Lung (tissue), 17 donors: ENCODE measurements at places on chromosomes 6 and 20.

- H3K4me3 ChIP-seq, result no peak overlapping the region
- no peak for DNase-seq
- no peaks in the 10 kb centered on the region for H3K27me3 ChIP-seq
- no peak overlapping the region for H3K27ac ChIP-seq
- no peaks in the 10 kb centered on the region for H3K4me1 ChIP-seq
- H3K36me3 ChIP-seq, result peaks cover 2% of the 10 kb centered on the region
These were observed 7.9 kb upstream of the MAPRE1 start for GRCh38 chr20:32811886-32812285.

DNA sequence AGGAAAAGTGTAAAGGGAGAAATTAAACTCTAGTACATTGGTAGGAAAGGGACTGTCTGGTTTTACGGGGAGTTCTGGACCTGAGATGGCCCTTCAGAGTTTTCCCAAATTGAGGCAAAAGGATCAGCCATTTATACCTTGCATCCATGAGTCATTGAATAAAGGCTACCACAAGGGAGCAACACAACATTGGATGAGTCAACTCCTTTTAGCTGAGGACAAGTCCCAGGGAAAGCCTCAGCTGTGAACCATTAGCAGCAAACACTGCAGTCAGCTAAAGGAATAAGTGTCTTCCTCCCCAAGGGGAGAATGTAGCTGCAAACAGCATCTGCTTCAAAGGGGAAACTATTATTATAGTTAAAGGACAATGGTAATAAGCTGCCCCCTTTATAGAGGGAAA, 468.7 kb upstream of the ID4 start:
- H3K36me3 ChIP-seq, result no peaks in the 10 kb centered on the region
- no peak overlapping the region for H3K27ac ChIP-seq
- no peak overlapping the region for H3K4me3 ChIP-seq
- no peaks in the 10 kb centered on the region for H3K27me3 ChIP-seq
- no peak for DNase-seq

DNA sequence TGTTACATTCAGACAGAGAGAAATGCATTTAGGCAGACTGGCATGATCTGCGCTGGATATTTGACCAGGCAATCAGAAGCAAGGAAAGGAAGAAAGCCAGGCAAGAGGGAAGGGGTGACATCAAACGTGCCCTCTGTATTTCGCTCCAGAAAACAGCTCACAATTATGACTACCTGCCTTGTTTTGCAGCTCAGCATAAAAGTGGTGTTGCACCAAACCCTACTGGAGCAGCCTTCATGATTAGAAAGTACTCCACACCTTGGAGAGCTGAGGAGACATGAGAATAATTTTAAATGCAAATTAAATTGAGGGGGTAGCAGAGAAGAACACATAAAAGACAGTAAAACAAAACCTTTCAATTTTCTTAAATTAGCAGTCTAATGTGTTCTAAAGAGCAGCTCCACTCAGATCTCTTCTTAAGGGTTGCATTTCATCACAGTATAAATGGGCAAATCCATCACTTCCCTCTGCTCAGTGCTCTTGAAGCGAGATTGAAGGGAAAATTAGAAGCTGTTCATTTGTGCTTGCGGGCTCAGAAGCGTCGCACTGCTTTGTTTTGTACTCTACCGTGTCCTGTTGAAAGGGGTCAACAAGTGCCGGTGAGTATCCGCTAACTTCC, at the start of gene PHACTR1:
PHACTR1 (plus strand) TSS at position 470 of the 619 bp plus-strand sequence.
- no peak within 1 kb of the TSS for H3K27ac ChIP-seq
- H3K4me3 ChIP-seq, result no peak within 1 kb of the TSS
- no peak for DNase-seq
- no peaks in the 10 kb centered on the region for H3K36me3 ChIP-seq
- H3K27me3 ChIP-seq, result no peaks in the 10 kb centered on the region
- no peaks in the 10 kb centered on the region for H3K4me1 ChIP-seq

- H3K4me1 ChIP-seq, result no peaks in the 10 kb centered on the region
- no peaks in the 10 kb centered on the region for H3K27me3 ChIP-seq
- no peaks in the 10 kb centered on the region for H3K36me3 ChIP-seq
- DNase-seq, result no peak
These were observed 47.6 kb upstream of the NOTCH4 start for GRCh38 chr6:32271429-32271828.

GRCh38 chr20:64107736-64108457, 532 bp upstream of the NPBWR2 start:
- H3K27ac ChIP-seq, result no peak overlapping the region
- no peaks in the 10 kb centered on the region for H3K36me3 ChIP-seq
- no peak overlapping the region for H3K4me3 ChIP-seq
- peaks cover 2% of the 10 kb centered on the region for H3K27me3 ChIP-seq
- no peaks in the 10 kb centered on the region for H3K4me1 ChIP-seq

- no peak overlapping the region for H3K27ac ChIP-seq
- no peak for DNase-seq
- no peak overlapping the region for H3K4me3 ChIP-seq
These were observed 199.3 kb downstream of the ARID1B start for GRCh38 chr6:156976216-156977127.

- no peak overlapping the region for H3K27ac ChIP-seq
- DNase-seq, result no peak
- no peak overlapping the region for H3K4me3 ChIP-seq
- H3K27me3 ChIP-seq, result no peaks in the 10 kb centered on the region
- no peaks in the 10 kb centered on the region for H3K4me1 ChIP-seq
These were observed 420.9 kb upstream of the FLRT3 start for GRCh38 chr20:14758356-14758755.

- no peaks in the 10 kb centered on the region for H3K4me1 ChIP-seq
- H3K36me3 ChIP-seq, result no peaks in the 10 kb centered on the region
- H3K27ac ChIP-seq, result no peak overlapping the region
- H3K27me3 ChIP-seq, result no peaks in the 10 kb centered on the region
- DNase-seq, result no peak
These were observed 465.4 kb downstream of the CD109 start for GRCh38 chr6:74161380-74161779.

DNA sequence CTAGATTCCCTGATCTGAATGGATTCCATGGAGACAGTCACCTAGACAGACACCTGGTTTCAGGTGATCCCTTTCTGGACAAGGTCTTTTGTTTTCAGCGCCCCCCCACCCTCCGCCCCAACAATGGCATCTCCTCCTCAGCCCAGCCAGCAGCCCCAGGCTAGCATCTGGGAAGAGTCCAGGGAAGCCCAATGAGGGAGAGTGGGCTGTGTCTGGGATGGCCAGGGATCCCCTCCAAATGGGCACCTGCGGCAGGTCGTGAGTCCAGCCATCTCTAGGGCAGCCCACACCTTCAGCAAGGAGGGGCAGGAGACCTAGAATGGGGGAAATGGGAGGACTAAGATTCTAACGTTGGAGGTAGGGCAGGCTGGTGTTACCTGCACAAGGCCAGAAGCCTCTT, 1.2 kb upstream of the SLC24A3 start:
- H3K36me3 ChIP-seq, result no peaks in the 10 kb centered on the region
- peaks cover 2% of the 10 kb centered on the region for H3K4me1 ChIP-seq
- no peak for DNase-seq
- no peaks in the 10 kb centered on the region for H3K27me3 ChIP-seq

DNA sequence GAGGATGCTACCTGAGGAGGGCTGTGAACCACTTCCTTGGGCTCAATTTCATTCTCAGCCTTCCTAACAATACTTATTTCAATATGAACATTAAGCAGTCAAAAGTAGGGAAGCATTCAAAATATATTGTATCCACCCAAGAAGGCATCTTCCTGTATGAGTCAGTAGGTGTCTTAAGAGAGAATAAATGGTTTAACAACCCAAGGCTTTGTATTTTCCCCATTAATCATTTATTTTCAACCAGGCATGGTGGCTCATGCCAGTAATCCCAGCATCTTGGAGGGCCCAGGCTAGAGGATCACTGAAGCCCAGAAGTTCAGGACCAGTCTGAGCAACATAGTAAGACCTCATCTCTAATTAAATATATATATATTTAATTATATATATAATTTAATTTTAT, 74.5 kb upstream of the MARCKS start:
- H3K4me1 ChIP-seq, result no peaks in the 10 kb centered on the region
- no peaks in the 10 kb centered on the region for H3K36me3 ChIP-seq
- H3K27me3 ChIP-seq, result no peaks in the 10 kb centered on the region
- no peak for DNase-seq
- no peak overlapping the region for H3K27ac ChIP-seq

GRCh38 chr6:41457303-41457670, 88.9 kb upstream of the FOXP4 start:
- no peak for DNase-seq
- peaks cover 30% of the 10 kb centered on the region for H3K4me1 ChIP-seq
- H3K27ac ChIP-seq, result no peak overlapping the region
- H3K36me3 ChIP-seq, result no peaks in the 10 kb centered on the region
- no peak overlapping the region for H3K4me3 ChIP-seq
- no peaks in the 10 kb centered on the region for H3K27me3 ChIP-seq

DNA sequence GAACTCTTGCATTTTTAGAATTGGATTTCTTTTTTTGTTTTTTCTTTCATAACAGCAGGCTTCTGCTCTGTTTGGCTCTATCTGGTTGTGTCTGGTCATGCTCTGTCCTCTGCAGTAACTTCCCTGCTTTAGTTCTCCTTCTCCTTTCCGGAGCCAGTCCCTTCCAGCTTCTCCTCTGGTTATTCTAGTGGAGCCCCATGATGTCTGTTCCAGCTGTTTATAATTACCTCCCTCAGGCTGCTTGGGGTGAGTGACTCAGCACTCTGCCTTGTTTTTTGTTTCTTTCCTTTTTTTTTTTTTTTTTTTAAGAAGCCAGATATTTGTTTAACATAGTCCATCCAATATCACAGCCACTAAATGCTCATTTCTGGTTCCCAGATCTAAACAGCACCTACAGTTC, 409.6 kb downstream of the MAFB start:
- H3K27ac ChIP-seq, result no peak overlapping the region
- H3K36me3 ChIP-seq, result no peaks in the 10 kb centered on the region
- no peak overlapping the region for H3K4me3 ChIP-seq
- H3K4me1 ChIP-seq, result peaks cover 20% of the 10 kb centered on the region
- DNase-seq, result peak; percentile 74

DNA sequence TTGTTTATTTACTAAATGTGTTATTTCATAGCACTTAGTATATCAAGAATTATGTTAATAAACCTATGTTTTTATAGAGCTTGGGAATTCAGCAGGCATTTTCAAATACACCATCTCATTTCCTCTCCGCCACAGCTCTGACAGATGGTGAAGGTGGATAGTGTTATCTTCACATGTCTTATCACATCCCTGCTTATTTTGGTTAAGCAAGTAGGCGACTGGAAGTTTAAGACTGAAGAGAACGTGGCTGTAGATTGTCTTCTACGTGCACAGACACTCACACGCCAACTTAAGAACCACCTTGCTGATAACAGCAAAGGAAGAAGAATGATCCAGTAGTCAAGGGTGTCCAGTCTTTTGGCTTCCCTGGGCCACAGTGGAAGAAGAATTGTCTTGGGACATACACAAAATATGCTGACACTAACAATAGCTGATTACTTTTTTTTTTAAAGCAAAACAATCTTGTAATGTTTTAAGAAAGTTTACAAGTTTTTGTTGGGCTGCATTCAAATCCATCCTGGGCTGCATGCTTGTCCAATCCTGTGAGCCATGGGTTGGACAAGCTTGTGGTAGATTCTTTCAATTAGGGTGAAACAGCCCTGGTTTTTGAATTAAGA, 43.3 kb upstream of the SCGN start:
- H3K4me1 ChIP-seq, result no peaks in the 10 kb centered on the region
- no peak overlapping the region for H3K27ac ChIP-seq
- DNase-seq, result no peak
- no peaks in the 10 kb centered on the region for H3K36me3 ChIP-seq

- peak overlapping the region; percentile 60 for H3K27ac ChIP-seq
- H3K4me1 ChIP-seq, result peaks cover 2% of the 10 kb centered on the region
- no peaks in the 10 kb centered on the region for H3K36me3 ChIP-seq
- no peak overlapping the region for H3K4me3 ChIP-seq
These were observed 237.0 kb upstream of the TAB2 start for GRCh38 chr6:149080511-149080910.

- H3K27ac ChIP-seq, result peak overlapping the region; percentile 85
- H3K4me1 ChIP-seq, result peaks cover 44% of the 10 kb centered on the region
- no peaks in the 10 kb centered on the region for H3K27me3 ChIP-seq
- DNase-seq, result no peak
These were observed 54.4 kb downstream of the GNAS start for GRCh38 chr20:58906894-58907293.

GRCh38 chr6:144678844-144679243, 393.7 kb downstream of the UTRN start:
- no peak overlapping the region for H3K4me3 ChIP-seq
- DNase-seq, result no peak
- H3K27me3 ChIP-seq, result no peaks in the 10 kb centered on the region
- no peaks in the 10 kb centered on the region for H3K4me1 ChIP-seq
- peaks cover 4% of the 10 kb centered on the region for H3K36me3 ChIP-seq
- H3K27ac ChIP-seq, result no peak overlapping the region

DNA sequence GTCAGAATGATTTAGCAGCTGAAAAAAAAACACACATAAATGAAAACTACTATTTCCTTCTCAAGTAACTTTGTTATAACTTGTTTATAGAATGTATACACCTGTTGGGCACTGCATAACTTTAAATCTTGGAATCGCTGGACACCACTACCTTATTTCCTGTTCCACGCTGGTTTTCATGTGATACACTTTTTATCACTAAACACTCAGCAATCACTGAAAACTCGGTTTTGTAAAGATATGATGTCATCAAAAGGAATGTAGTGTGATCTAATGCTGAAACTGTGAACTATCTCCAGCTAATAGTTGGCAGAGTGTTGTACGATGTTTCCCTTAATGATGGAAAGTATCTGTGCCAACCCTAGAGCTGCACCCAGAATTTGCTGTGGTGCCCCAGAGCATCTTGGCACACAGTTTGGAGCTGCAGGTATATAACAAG, 127.9 kb downstream of the BACH2 start:
- DNase-seq, result no peak
- H3K27me3 ChIP-seq, result no peaks in the 10 kb centered on the region
- peak overlapping the region; percentile 41 for H3K27ac ChIP-seq
- no peaks in the 10 kb centered on the region for H3K36me3 ChIP-seq
- H3K4me1 ChIP-seq, result no peaks in the 10 kb centered on the region

GRCh38 chr6:16840291-16840690, 79.0 kb upstream of the ATXN1 start:
- DNase-seq, result no peak
- no peaks in the 10 kb centered on the region for H3K36me3 ChIP-seq
- H3K4me1 ChIP-seq, result peaks cover 25% of the 10 kb centered on the region
- H3K27me3 ChIP-seq, result no peaks in the 10 kb centered on the region
- no peak overlapping the region for H3K4me3 ChIP-seq

DNA sequence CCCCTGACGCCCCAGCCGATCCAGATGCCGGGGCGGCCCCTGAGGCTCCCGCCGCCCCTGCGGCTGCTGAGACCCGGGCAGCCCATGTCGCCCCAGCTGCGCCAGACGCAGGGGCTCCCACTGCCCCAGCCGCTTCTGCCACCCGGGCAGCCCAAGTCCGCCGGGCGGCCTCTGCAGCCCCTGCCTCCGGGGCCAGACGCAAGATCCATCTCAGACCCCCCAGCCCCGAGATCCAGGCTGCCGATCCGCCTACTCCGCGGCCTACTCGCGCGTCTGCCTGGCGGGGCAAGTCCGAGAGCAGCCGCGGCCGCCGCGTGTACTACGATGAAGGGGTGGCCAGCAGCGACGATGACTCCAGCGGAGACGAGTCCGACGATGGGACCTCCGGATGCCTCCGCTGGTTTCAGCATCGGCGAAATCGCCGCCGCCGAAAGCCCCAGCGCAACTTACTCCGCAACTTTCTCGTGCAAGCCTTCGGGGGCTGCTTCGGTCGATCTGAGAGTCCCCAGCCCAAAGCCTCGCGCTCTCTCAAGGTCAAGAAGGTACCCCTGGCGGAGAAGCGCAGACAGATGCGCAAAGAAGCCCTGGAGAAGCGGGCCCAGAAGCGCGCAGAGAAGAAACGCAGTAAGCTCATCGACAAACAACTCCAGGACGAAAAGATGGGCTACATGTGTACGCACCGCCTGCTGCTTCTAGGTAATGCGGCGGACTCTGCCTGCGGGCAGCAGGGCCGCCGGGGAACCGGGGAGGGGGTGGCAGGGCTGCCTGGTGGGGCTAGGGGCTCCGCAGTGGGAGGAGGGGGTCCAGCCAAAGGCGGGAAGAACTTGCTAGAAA, 2.3 kb downstream of the GNAS start:
- no peaks in the 10 kb centered on the region for H3K36me3 ChIP-seq
- no peaks in the 10 kb centered on the region for H3K4me1 ChIP-seq
- H3K4me3 ChIP-seq, result no peak overlapping the region
- no peak overlapping the region for H3K27ac ChIP-seq
